ENCODE measurements at places on chromosomes 11 and 22.

DNA sequence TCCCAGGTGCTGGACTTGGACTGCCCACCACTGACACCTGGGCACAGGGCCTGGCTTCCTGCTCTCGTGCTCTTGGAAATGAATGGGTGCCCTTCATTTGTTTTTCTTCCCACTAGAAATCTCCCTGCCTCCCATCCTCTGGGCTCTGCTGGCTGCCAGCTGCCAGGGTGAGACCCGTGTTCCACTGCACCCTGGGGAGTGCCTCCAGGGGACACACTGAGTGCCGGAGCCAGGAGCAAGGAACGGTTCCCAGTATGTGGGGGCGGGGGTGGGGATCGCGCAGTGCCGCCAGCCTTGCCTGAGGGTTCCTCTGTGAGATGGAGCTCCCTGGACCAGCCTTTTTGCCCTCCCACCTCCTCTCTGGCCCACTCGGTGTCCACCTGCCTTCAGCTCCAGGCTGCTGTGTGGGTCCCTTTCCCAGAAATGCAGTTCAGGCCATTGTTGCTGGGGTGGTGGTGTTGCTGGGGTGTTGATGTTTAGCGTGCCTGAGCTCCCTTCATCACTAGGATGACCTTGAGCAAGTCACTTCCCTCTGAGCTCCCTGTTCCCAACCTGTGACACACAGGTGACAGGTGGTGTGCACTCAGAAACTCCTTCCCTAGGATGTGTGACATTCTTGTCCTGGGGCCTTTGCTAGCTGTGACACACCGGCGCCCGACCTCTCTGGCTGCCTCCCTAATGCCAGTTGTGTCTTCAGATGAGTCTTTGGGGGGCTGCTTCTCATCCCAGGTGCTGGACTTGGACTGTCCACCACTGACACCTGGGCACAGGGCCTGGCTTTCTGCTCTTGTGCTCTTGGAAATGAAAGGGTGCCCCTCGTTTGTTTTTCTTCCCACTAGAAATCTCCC lies 72.1 kb downstream of the MED15 start:
- no peak for DNase-seq

GRCh38 chr11:87059596-87060390 lies 22.1 kb downstream of the TMEM135 start:
- DNase-seq = no peak

DNA sequence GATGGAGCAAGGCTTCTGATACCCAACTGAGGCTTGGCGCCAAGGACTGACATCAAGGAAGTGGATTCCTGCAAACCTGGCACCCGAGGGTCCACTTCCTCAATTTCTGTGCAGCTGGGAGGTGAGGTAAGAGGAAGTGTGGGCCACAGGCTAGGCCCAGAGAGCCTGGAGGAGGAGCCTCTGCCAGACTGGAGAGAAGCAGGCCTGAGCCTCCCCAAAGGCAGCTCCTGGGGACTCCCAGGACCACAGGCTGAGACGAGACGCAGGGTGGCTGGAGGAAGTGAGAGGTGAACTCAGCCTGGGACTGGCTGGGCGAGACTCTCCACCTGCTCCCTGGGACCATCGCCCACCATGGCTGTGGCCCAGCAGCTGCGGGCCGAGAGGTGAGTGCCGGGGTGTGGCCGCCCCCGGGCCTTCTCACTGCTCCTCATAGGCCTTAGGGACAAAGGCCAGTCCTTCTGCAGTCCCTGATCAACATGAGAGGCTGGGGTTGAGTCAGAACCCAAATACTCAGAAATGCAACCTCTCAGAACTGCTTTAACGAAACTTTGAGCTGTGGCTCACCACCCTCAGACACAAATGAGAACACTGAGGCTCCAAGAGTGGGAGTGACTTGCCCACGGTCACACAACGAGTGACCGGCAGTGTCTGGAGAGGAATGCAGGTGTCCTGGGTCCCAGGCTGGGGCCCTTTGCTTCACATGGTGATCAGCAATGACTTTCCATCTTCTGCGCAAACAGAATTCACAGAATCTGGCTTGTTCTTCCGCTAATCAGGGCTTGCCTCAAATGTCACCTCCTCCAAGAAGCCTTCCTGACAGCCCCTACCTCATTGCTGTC lies at the start of gene NCF4:
NCF4 (plus strand) TSS at position 186 of the 839 bp plus-strand sequence; CDS start at position 352, 166 bp downstream.
- no peak for DNase-seq

GRCh38 chr11:115170133-115170815 lies 333.9 kb downstream of the CADM1 start:
- DNase-seq = no peak

DNA sequence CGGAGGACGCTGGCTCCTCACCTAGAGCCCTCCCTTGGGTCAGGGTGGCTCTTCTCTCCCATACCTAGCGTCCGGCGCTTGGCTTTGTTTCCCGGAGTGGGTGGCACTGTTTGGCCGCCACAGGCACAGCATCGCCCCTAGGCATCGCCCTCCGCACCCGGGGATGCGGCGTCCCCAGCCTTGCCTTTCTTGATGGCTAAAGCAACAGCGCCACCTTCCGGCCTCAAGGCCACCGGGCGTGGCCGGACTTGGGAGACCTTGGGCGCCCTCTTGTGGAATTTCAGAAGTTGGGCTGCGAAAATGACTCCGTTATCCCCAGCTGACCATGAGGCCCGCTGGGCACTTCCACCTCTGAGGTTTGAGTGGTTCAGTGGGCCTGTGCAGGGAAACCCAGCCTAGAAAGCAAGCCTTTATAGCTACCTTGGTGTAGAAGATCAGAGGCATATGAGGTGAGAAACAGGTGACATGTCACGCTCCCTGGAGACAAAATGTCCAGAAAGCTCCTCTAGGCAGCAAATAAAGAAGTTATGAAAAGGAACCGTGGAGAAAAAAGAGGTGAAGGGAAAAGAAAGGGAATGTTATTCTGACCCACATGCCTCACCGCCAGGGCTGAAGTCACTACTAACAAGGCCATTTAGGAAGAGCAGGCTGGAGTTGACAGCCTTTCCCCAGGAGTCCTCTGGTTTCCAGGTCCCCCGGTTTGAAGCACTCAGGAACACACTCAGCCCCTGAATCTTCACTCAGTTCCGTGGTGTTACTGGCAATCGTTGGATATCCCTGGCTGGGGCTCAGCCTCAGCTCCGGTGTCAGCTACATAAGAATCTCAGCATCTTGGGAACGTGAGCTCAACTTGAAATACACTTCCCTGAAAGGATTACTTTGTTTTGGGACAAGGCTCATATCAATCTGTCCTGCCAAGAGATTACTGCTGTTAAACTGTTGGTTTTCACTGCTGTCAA lies 54.1 kb downstream of the SNX19 start:
- DNase-seq = peak; percentile 76

DNA sequence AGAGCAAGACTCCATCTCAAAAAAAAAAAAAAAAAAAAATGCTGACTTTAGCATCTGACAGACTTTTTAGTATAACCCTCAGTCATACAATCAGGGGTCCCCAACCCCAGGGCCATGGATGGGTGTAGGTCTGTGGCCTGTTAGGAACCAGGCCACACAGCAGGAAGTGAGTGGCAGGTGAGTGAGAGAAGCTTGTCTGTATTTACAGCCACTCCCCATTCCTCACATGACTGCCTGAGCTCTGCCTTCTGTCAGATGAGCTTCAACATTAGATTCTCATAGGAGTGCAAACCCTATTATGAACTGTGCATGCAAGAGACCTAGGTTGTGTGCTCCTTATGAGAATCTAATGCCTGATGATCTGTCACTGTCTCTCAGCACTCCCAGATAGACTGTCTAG lies 3.3 kb downstream of the FAM227A start:
- no peak for DNase-seq

- no peak for DNase-seq
Measured at GRCh38 chr11:103636232-103636631, 400.2 kb upstream of the DDI1 start.

- DNase-seq = no peak
Measured at GRCh38 chr22:44042249-44043218, 18.4 kb downstream of the PARVB start.

- no peak for DNase-seq
Measured at GRCh38 chr11:67691149-67691548, 16.7 kb upstream of the ALDH3B2 start.

DNA sequence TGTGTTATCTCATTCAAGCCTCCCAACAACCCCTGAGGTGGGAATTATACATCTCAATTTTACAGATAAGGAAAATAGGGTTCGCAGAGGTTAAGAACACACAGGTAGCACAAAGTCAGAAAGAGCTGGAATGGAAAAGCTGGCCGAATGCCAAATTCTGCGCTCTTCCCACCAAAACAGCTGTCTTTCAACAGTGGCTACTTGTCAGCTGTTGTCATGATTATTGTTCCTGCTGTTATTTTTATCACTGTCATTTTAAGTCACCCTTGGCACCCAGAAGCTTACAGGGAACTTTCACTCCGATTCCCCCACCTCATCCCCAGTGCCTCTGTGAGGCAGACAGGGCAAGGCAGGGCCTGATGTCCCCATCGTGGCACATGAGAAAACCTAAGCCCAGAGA lies 74.5 kb upstream of the CSNK2A3 start:
- DNase-seq = no peak

- no peak for DNase-seq
Measured at GRCh38 chr11:99238401-99238800, 217.7 kb downstream of the CNTN5 start.

GRCh38 chr11:112177589-112177988 lies 2.3 kb downstream of the BCO2 start:
- no peak for DNase-seq

- no peak for DNase-seq
Measured at GRCh38 chr11:60422609-60423008, 6.8 kb upstream of the MS4A5 start.

DNA sequence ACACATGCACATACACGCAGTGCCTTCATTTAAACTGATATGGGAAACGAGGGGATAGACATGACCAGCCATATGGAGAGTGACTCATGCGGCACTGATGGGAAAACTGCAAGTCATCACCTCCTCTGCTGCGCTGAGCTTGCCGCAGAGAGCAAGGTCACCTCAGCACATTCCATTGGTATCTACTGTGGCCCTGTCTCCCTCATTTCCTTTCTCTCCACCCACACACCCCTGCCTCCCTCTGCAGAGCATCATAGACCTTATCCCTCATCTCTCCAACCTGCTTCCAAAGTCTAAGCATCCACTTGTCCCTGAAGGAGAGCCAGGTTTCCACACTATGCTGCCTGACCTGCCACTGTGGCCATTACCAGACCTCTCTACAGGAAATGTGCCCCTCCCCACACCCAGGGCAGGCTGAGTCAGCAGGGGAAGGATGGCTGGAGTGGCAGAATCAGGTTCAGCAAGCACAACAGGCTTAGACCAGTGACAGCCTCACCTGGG lies 116.9 kb upstream of the SNX19 start:
- DNase-seq = no peak

DNA sequence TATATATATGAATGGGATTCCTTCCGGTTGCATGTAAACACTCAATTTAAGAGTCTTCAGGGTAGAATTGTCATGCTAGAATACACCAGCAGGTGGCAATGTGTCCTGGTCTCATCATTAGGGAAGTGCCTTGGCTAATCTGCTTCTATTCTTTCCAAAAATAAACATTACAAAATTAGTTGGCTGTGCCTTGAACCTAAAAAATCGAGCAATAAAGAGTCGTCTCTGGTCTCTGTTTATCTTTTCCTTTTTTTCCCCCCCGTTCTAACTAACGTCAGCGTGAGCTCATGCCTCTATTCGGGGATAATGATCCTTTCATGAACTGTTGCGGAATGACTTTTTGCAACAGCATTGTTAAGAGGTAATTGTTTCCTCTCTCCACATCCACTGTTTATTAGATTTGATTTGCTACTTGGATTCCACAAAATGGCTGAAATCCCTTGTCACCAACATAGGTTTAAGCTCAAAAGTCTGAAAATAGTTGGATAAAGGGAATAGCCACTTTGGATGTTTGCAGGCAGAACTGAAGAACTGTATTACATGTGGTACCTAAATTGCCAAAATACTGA lies 1.2 kb upstream of the ARHGEF12 start:
- DNase-seq = peak; percentile 57

GRCh38 chr22:23574371-23574811 lies 5.7 kb downstream of the IGLL1 start:
- DNase-seq = no peak

DNA sequence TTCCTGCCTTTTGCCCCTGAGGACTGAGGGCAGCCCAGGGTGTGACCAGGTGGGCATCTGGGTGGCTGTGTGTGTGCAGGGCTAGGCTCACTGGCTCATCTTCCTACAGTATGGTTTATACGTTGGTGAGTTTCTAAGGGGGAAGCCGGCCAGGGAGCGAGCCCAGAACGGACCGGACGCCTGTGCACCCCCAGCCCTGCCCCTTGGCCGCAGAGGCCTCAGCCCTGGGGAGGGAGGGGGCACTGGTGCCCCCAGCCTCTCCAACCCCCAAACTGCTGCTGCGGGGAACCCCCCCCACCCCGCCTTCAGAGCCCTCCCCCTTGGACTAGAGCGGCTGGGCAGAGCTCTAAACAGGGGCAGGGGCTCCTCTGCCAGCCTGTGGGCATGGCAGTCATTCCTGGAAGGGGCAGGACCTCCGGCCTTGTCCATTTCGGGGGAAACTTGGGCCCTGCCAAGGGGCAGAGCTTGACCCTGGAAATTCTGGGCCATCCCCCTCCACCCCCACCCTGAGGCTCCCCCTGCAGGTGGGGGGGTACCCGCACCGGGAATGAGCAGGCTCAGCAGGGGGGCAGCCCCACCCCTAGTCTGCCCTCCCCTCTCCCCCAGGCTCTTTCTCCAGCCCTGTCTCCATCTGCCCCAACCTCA lies 5.4 kb downstream of the YIF1A start:
- no peak for DNase-seq

- DNase-seq = no peak
Measured at GRCh38 chr11:118000850-118001228, 14.6 kb downstream of the IL10RA start.

DNA sequence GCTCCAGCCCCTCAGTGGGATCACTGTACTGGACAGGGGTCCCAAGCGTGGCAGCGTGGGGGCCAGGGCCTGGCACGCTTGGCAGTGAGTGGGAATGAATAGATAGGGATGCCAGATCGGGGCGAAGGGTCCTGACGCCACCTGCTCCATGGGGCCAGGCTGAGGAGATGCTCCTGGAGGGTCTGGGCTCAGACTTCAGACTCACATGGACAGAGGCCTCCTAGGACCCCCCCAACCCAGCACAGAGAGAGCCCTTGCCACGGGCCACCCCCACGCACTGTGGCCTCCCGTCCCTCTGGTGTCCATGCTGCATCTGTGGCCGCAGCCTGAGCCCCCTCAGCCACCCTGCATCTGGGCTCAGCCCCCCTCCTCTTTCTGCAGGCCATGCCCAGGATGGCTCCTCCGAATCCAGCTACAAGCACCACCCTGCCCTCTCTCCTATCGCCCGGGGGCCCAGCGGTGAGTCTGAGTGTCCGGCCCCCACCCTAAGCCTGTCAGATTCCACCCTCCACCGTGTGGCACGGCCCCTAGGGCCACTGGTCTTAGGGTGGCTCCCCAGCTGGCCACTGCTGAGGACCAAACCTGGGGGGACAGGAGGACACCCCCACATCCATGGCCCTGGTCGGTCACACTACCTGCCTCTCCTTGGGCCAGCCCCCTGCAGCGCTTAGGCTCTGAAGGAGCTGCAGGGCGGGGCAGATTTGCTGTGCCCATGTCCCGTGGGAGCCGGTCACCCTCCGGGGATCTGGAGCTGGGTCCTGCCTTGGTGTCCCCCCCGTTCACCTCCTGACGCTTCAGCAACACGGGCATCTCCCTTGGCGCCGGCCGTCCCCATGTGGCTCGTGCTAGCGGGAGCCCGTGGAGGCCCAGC lies 2.7 kb downstream of the MUC5AC start:
- no peak for DNase-seq

GRCh38 chr22:38291201-38291777 lies 18.5 kb upstream of the TMEM184B start:
- DNase-seq = no peak

GRCh38 chr22:43622886-43623285 lies 189.2 kb downstream of the EFCAB6 start:
- no peak for DNase-seq

GRCh38 chr11:13105237-13105844 lies 96.2 kb downstream of the RASSF10 start:
- DNase-seq = no peak

- no peak for DNase-seq
Measured at GRCh38 chr11:61930933-61931332, 13.6 kb upstream of the RAB3IL1 start.
